NCI-H1105 (cell line): ENCODE measurements at places on chromosomes 1 and 21.

DNA sequence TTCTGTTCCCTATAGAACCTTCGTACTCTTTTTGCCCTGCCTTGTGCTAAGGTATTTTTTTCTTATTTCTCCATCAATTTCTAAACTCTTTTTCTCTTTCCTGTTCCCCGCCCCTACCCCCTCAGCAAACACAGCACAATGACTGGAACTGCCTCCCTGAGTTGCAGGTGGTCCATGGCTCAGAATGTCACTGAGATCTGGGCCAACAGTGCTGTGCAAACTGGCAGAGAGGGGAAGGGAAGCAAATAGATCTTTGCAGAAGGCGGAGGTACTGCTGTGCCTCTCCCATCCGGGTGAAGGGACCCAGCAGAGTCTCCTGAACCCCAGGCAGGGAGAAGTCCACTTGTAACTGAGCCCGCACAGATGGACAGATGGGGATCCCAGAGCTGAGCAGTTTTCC is 32.6 kb upstream of the A3GALT2 start:
- no peak for DNase-seq

DNA sequence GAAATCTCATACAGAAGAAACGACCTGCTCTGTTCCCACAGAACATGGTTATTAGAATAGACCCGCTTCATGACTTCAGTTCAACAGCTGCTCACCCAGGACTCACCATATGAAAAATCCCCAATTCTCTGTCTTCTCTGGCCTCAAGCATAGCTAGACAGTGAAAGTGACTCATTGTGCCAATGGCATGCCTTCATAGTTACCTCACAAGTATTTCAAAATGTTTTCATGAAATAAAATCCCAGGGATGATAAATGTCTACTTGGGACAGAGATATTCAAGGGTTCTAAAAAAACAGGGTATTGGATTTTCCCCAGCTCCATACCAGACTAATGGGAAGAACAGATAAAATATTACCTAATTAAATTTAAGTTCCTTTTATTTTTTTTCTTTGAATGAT is 82.3 kb downstream of the NOTCH2 start:
- no peak for DNase-seq

DNA sequence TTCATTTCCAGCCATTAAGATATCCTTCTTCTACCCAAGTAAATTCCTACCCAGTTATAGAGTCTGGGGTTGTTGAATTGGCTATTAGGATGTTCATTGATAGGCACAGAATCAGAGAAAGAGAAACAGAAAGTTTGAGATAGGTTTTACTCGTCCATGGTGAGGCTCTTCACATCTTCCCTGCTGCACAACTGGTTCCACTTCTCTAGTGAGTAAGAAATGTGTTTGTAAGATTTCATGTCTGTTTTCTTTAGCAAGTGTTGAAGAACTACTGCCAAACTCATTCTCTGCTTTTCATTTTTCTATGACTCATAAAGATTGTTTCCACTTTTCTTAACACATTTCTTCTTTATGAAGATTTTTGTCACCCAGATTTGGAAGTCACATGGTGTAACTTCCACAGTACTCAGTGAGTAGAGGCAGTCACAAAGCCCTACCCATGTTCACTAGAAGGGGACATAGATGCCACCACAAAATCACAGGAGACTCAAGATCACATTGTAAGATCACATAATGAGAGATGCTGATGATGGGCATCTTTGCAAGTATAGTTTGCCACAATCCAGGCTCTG is 152.3 kb downstream of the SNX7 start:
- DNase-seq: no peak

DNA sequence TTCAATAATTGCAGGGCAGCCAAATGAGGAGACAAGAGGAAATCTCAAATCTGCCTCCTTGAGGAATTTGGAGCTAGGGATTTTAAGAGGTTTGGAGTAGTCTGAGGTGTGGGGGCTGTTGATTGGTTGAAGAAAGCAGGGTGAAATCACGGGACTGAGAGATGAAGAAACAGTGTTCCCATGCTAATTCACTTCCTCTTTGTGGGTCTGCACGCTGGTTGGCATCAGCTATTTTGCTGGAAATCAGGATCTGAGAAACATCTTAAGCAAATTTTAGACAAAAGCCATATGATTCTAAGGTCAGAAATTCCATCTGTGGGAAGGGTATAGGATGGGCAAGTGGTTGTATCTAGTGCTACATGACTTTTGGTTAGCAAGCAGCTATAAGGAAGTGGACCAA is 107.1 kb upstream of the PAXBP1 start:
- no peak for DNase-seq

- no peak for DNase-seq
Observed at GRCh38 chr1:172105230-172105629, 263.9 kb downstream of the DNM3 start.

DNA sequence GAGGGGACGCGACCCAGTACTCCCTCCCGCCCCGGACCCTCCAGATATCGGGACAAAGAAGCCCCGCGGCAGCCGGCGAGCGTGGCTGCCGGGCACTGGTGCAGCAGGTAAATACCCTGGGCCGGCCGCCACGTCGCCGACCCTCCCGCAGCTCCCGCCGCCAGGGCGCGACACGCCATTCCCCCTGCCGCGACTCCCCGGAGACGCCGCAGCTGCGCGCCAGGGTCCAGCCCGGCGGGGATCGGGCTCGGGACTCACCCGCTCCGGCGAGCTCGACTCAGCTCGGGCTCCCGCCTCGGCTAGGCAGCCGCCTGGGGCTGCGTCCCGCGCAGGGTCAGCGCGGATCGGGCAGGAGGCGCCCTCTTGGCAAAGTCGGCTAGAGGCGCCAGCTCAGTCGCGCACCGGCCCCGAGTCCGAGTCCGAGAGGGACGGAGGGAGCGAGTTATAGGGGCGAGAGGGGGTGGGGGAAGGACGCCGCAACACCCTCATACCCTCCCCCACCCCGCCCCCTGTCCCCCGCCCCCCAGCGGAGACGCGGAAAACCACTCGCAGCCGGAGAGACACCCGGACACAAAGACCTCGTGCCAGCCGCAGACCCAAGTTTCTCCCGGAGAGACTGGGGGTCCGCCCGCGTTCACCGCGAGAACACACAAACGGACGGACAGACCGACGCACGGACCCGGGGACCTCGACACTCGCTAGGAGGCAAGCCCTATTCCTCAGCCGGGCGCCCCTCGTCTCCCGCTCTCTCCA is 985 bp downstream of the SYT6 start:
- DNase-seq: peak; percentile 27

- no peak for DNase-seq
Observed at GRCh38 chr21:21547368-21547953, 549.3 kb downstream of the NCAM2 start.

GRCh38 chr1:230753586-230754251 is 6.5 kb downstream of the CAPN9 start:
- DNase-seq: no peak

DNA sequence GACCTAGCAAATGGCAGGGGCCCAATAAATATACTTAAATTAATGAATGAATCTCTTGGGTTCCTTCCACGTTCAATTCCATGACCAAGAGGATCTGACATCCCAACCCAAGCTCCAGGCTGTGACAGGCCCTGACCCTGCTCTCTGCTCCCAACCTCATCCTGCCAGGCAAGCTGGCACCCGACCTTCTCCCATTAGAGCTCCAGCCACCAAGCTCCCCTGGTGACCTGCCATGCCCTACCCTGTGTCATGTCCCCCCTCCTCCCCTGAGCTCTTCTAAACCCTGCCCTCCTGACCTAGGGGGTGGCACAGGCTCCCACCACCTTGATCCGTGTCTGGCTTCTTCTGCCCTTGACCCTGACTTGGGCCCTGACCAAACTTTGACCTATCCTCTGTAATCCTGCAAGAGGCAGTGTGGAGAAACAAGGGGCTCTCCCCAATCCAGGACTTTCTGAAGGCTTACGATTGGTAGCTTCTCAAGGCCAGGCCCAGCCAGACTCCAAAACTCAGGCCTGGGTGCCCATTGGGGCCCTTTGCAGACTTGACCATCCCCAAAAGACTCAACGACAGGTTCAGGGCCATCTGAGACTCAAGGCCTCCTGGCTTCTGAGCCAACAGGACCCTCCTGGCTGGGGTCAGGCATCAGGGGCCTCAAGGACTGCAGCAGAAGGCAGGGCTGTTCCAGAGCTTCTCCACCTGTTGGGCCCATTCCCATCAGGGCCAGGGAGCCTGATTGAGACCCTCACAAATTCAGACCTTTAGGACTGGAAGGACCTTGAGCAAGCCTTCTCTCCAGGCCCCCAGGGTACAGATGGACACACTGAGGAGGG is 249.0 kb downstream of the PTPRU start:
- no peak for DNase-seq

GRCh38 chr1:147612366-147612765 is 58.0 kb downstream of the ACP6 start:
- DNase-seq: peak; percentile 76

DNA sequence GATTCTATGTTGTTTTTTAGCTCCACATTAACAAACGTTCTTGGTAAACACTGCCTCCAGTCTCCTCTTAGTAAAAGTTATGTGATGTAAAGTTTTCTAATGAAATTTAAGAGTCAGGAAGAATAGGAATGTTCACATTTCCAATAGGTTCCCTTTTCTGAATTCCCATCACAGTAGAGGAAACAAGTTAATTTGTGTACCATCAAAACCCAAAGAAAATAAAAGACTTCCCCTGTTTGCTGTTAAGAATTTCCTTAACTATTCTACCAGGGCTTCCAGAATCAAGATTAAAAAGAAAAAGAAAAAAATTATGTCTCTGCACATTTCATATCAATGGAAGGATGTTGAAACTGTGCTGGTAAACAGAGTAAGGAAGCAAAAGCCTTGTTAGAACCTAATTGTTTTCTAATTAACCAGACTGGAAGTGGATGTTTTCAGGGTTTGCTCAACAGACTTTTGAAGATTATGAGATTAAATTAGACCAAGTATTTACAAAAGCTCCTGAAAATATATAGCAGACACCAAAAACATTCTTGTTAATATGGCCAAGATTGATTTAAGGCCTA is 43.4 kb upstream of the PALMD start:
- no peak for DNase-seq

GRCh38 chr1:170670802-170671628 is 7.1 kb downstream of the PRRX1 start:
- no peak for DNase-seq

DNA sequence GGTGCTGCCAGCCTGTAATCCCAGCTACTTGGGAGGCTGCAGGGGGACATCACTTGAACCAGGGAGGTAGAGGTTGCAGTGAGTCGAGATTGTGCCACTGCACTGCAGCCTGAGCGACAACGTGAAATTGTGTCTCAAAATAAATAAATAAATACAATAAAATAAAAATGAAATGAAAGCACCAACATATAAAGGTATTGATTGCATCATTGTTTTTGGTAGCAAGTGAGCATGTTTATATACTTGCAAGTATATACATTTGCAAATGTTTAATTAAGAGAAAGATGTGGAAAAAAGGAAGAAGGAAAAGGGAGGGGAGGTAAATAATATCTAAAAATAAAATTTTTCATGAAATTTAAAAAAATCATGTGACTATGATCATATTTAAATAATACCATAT is 32.8 kb upstream of the NRIP1 start:
- DNase-seq: no peak

GRCh38 chr1:217614200-217614712 is 16.6 kb downstream of the GPATCH2 start:
- no peak for DNase-seq

DNA sequence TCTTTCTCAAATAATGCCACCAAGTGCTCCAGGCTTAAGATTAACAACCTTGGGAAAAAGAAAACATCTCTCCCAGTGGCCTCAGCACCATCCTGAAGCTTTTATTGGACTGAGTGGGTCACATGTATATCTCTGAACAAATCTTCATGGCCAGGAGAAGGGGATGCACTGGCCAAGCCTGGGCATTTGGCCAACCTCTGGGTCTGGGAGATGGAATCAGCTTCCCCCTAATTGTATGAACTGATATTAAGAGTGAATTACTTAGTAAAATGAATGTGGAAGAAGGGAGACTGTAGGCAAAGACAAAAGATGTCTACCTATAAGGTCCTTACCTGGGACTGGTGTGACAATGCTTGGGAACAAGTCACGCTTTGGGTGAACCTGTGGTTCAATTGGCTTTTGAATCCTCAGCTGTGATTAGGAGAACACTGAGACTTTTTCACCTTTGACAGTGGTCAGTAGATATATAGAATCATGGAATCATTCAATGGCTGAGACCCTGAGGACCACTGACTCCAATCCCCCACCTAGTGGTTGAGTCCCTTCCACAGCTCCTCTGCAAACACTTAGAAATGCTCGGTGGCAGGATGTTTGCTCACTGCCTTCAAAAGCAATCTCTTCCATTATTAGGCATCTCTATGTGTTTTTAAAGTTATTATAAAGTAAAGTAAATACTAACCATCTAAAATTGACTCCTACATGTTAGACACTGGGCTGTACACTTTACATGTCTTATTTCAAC is 102.6 kb upstream of the ATP1A1 start:
- no peak for DNase-seq

GRCh38 chr1:215635827-215636226 is 68.7 kb downstream of the KCTD3 start:
- no peak for DNase-seq

DNA sequence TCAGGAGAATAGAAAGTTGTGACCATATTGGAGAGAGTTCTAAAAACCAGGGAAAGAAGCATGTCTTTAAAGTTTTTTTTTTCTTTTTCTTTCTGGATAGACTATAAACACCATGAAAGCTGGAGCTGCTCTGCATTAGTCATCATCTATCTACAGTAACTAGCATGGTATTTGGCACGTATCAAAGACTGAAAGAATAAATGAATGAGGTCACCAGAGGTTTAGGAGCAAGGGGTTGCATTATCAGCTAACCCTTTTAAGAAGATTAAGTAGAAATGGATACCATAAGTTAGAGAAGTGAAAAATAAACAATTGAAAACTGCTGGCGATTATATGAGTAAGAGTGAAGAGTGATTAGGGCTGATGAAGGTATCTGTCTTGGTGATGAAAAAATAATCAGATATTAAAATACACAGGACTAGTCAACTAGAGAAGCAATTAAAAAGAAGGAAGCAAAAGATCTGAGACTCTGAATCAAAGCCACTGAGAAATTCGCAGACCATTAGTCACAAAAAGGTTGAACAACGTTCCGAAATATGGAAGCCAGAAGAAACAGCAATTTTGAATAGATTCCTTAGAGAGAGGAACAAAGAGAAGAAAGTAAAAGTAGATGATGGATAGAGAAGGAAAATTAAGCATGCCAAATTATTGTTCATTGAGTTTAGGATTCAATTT is 536.4 kb downstream of the DPYD start:
- no peak for DNase-seq

DNA sequence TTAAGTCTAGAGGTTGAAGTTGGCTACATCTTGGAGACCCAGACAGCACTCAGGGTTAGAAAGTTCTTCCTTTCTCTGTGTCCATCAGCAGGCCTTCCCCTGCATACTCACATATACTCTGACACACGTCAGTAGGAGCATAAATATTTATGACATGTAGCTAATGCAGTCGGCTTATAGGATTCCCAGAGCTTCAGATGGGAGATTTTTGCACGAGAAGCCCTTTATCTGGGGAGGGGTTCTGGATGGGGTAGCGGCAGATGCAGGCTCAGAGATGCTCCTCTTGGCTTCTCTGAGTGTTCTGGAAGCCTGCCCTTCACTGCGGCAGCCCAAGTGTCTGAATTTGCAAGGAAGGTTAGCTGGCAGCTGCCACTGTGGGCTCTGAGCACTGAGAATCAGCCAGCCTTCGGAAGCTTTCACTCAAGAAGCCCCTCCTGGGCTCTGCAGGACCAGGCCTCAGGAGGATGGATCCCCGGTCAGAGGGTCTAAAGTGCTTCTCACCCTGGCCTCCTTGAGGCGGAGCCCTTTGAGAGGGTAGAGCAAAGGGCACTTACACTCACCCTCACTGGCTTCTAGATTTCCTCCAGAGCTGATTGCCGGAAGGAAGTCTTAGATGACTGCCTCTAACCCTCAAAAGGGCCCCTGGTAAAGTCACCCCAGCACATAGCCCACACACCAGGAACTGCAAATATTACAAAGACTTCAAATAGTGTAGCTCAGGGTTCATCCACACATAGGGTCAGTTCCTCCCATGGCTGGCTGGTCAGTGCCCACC is 68.1 kb upstream of the NFASC start:
- no peak for DNase-seq
